NCI-H146 (cell line): ENCODE measurements at places on chromosomes 16 and 17.

DNA sequence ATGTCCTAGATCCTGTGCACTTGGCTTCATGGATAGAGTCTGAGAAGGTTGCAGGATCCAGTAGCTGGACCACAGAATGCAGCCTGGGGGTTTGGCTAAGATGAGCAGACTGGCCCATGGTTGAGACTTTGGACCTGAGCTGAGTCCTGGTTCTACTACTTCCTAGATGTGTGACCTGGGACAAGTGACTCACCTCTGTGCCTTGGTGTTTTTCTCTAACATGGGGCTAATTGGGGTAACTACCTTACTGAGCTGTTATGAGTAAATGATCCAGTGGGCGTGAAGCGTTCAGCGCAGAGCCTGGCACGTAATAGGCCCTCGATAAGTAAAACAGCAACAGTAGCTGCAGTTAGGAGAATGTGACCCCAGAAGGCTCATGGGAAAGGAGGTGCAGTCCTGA is 38.8 kb downstream of the SNX20 start:
- DNase-seq = no peak

DNA sequence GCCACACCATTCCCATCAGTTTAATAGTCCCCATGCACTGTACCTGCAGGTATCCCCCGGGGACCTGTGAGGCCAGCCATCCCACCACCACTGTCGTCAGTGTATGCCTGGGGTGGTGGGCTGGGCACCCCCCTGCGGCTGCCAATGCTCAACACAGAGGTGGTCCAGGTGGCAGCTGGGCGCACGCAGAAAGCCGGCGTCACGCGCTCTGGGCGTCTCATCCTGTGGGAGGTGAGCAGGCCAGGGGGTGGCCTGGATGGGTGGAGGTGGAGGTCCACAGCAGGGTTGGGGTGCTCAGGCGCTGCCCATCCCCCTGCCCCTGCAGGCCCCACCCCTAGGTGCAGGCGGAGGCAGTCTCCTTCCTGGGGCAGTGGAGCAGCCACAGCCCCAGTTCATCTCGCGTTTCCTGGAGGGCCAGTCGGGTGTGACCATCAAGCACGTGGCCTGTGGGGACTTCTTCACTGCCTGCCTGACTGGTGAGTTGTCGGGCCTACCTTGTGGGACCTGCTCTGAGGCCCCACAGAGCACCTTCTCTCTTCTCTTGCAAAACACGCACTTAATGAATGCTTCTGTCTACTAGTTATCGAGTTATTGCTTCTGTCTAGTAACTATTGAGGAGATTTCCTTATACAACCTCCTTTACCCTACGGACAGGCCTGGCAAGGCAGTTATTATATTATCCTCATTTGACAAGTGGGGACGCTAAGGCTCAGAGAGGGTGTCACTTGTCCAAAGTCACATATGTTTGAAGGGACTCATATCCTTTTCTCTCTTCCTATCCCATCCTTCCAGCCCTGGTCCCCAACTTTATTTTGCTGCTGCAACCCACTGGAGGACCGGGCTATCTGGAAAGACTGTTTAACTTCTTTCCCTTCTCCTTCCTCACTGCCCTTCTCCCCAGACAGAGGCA is 5.8 kb upstream of the TRAF4 start:
- DNase-seq = no peak

DNA sequence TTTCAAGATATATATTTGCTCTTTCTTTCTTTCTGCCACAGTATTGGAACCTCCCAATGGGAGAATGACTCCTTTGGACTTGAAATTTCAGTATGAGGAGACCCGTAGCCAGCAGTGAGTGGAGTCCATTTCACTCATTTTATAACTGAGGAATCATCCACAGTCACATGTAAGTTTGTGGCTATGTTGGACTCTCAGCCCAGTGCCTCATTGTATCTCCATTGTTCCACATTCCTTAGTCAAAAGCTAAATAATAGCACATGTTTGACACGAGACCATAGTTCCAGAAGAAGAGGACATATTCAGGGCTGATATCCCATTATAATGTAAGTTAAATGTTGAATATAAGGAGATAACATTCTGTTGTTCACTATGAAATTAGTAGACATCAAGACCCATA is 12.7 kb upstream of the SPAG9 start:
- DNase-seq = no peak

DNA sequence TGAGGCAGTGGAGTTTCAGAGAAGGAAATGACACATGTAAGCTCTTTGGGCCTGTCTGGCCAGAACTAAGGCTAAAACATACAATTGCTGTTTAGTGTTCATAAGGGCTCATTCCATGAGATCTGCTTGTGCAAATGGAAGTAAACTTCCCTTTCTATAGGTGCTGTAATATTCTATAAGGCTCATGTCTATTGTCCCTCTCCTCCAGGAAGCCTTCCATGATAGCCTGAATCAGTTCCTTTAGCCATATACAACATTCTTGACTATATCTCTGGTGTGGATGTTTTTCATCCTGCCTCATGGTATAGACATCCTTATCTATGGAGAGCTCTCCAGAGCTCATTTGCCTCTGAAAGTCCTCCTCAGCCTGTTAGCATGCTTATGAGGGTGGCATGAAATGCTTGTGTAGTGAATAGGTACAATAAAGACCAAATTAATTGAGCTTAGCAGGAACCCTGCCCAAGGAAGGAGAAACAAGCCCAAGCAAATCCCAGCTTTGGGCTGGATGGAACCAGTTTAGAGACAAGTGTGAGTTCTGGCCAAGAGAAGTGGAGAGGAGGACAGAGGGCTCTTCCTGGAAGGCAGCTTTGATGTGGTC is 1.6 kb upstream of the ETV4 start:
- DNase-seq = no peak

GRCh38 chr17:34059423-34060220 is 195.5 kb upstream of the CCL2 start:
- DNase-seq = no peak
